ENCODE measurements at places on chromosomes 16 and 17. TPM values are rescaled to one million over a fixed set of nuclear protein-coding genes. Genes with fewer than 3 reads are reported as not detected.

The CES1 gene
- 2.1 TPM for total RNA-seq

The LPO gene
- 0.09 TPM for total RNA-seq

The SOCS7 gene
- 10.4 TPM for total RNA-seq

The EFCAB13 gene
- 2.7 TPM for total RNA-seq

The VPS35 gene
- 80.2 TPM for total RNA-seq

The PTX4 gene
- 0.05 TPM for total RNA-seq

The AATK gene
- 0.24 TPM for total RNA-seq

The TBC1D3H gene
- total RNA-seq: 0.05 TPM

The ABCA8 gene
- 0.76 TPM for total RNA-seq

The CTRB1 gene
- total RNA-seq: 0.14 TPM

The AHSP gene
- 43.8 TPM for total RNA-seq

The TBX21 gene
- total RNA-seq: 1.6 TPM

The ZSCAN10 gene
- 0.05 TPM for total RNA-seq

The NPIPB8 gene
- total RNA-seq: 0.14 TPM
